ENCODE measurements at places on chromosomes 3 and 15.
A peak's percentile ranks its signal among the peaks of the same experiment; 100 is the strongest.

- DNase-seq, result no peak
Observed at GRCh38 chr15:98666441-98666840, 18.1 kb downstream of the IGF1R start.

GRCh38 chr3:195892105-195893043, 16.0 kb downstream of the TNK2 start:
- no peak for DNase-seq

GRCh38 chr3:48122504-48122903, 65.7 kb downstream of the CDC25A start:
- no peak for DNase-seq

DNA sequence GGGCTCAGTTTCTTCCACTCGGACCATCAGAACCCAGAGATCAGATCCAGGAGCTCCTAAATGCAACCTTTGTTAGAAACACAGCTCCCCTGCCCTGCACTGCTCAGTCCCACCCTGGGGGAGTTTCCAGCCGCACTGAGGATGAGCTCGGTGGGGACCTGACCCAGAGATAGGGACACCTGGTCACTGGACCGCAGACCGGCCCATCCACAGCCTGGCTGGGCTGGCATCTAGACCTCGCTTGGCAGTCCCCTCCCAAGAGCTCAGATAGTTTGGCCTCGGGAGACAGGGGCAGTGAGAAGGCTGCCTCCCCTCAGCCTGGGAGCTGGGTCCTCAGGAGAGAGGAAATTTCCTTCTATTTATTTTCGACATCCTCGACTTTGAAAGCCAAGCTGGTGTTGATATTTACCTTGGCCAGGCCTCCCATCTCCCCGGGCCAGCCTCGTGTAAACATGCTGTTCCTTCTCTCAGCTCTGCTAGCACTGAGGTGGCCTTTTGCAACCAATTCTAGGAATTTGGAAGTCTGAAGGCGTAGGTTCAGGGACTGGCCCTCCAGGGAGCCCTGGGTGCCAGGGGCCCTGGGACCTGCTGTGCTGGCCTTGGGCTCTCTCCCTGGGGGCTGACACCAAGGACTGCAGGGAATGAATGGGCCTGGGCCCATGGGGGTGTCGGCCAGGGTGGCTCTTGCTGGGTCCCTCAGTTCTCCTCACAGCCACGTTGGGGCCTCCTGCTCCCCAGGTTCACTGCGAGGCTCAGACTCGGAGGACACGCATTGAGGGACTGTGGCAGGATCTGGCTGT, 90.1 kb downstream of the VGLL4 start:
- no peak for DNase-seq

GRCh38 chr15:38021259-38021658, 86.8 kb downstream of the TMCO5A start:
- DNase-seq, result no peak

GRCh38 chr3:24196526-24196925, 251.4 kb downstream of the NR1D2 start:
- no peak for DNase-seq

- DNase-seq, result peak; percentile 77
Observed at GRCh38 chr3:43180027-43180426, 74.1 kb upstream of the POMGNT2 start.

DNA sequence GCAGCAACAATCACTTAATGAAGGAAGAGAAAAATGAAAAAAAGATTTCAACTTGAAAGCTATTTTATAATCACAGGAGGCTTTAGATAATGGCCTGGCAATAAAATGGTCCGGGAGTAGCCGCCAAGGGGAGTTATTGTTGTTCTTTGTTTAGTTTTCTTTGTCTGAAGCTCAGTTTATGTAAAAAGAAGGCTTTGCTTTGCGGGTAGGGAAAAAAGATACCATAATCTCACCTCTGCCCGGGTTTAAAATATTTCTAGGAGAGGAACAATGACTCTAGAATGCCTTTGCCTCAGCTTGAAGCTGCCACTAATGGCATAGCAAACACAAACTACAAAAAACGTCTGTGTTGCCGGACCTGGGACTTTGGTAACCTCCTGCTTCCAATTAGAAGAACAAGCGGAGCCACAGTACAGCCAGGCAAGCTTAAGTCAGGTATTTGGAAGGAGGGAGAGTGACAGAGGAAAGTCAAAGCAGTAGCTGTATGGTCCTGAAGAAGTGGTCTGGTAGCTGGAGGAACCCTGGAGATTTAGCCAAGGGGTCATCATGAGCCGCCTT, 764.5 kb downstream of the TUSC7 start:
- DNase-seq, result no peak

GRCh38 chr3:57951066-57951882, 56.9 kb upstream of the FLNB start:
- DNase-seq, result peak; percentile 84

GRCh38 chr15:92949604-92950249, 49.6 kb downstream of the CHD2 start:
- DNase-seq, result peak; percentile 23

- no peak for DNase-seq
Observed at GRCh38 chr3:132867526-132867925, 145.3 kb upstream of the NPHP3 start.

- no peak for DNase-seq
Observed at GRCh38 chr15:69949485-69949884, 148.2 kb downstream of the TLE3 start.

GRCh38 chr15:67836477-67836876, 3.4 kb downstream of the RNU6-1 start:
- DNase-seq, result peak; percentile 70

DNA sequence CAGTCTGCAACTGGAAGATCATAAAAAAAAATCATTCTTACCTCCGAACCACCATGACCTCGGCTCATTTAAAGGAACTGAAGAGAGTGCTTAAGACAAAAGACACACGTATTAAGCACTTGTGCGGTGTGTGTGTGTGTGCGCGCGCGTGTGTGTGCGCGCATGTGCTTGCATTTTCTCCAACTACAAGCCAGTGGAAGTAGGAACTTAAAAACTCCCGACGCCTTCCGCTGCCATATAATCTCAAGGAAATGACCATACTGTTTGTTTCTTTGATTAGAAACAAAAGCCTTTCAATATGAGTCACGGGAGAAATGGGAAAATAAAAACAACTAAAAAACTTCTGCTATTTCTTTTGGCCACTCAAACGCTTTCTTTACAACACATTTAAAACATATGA, 32.4 kb downstream of the FRMD4B start:
- DNase-seq, result peak; percentile 66

DNA sequence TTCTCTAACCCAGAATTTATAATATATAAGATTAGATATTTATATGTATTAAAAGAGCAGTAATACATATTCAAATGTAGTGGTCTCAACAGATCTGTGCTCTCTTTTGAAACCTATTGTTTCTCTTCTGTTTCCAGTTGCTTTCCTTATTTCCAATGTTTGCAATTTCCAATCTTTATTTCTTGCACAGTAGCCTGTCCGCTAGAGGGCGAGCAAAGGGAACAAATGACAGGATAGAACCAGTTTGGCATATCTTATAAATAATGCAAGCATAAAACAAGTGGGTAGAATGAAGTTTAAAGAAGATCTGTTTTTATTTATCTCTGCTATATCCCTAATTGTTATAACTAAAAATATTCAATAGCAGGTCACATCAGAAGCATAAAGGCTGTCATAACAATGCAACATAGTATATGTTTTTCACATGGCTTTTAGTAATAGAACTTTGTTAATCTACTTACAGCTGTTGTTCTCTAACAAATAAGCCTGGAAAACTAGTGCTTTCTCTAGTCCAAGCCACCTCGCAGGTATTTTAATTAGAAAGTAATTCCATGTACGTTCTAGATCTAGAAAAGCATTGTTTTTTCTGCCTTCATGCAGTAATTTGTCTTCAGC, 15.1 kb upstream of the TCAIM start:
- peak; percentile 80 for DNase-seq

GRCh38 chr3:75232216-75232615, 431.9 kb upstream of the FRG2C start:
- no peak for DNase-seq

DNA sequence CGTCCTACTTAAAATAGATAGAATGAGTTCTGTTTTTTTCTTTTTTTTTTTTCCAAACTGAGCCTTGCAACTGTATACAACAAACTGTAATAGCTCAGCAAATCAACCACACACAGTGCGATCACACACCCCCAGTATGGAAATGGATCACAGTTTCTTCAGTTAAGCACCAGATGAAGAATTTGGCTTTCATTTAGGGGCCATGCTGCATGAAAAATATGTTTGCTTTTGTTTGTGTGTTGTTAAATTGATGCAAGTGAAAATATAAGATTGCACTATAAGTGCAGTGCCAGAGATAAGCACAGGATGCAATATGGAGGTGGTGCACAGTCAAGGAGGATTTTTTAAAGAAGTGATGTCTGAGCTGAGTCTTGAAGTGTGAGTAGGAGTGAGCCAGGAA, 17.8 kb downstream of the CCDC54 start:
- no peak for DNase-seq

DNA sequence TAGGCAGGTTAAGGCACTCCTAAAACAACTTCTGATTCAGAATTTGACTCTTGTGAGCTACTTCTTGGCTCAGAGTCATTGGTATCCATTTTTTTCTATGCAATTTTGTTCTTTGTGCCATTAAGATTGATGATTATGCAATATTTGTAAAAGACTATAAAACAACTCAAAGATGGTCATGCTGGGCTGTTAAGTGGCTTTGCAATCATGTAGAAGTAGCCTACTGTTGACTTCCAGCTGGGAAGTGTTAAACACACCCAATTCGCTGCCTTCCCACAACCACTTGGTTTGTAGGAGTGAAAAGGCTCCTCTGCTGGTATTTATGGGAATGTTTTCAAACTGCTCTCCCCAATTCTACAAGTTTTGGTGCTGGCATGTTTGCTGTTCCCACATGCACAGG, 74.7 kb upstream of the COL6A6 start:
- no peak for DNase-seq

- no peak for DNase-seq
Observed at GRCh38 chr3:155555479-155556060, 189.3 kb downstream of the PLCH1 start.

DNA sequence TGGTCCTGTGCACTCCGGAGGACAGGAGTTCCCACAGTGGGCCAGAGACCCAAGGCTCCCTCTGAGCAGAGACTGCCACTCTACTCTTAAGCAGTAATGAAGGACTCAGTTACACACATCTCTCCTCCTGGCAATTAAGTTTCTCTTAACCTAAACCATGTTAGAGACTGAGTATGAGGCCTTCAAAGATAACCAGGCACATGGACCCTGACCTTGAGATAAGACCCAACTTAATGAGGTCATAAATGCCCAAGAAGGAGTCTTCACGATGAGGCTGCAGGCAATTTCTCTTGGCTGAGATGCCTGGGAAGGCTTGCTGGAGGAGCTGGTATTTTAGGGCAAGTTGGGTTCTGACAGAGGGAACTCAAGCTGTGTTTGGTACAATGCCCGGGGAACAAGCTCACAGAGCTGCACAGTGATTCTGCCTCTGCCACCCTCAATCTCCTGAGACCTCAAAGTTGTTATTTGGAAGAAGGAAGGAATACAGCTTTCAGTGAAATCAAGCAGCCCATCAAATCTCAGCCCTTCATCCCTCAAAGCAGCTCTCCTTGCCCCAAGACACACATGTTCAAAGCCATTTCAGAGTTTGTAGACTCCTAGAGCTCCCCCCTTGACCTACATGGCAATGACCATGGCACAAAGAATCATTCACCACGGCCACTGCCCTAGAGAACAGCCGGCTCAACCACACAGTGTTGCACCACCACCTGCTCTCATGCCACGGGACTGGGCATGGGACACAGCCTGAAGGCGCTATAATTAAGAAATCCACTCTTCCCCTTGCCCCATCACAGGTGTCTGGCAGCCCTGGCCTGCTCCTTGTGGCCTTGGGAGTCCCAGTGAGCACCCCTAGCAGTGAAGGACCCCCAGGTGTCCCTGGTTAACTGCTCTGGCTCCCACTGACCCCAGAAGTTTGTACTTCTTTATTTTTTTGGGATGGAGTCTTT, 7.1 kb downstream of the RMDN3 start:
- DNase-seq, result no peak

DNA sequence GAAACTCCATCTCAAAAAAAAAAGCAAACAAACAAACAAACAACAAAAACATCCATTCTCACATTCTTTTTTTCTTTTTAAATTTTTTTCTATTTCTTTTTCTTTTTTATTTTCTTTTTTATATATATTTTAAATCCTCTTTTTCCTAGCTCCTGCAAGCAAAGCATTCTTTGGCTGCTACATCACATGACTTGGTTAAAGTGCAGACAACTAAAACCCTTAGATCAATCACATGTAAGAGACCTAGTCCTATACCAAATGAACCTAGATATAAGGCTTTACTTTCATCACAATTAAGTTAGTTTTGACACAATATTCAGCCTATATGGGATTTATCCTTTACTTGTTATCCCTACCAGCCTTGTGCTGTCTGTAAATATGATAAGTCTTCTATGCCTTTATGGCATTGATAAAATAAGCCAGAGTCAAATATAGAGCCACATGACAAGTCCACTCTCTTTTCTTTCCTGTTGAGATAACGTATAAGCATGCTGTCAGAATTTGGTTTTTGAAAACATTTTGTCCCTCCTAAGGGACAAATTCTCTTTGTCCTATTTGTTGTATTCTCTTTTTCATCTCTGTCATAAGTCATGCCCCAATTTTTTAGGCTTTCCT, 11.3 kb downstream of the UBR1 start:
- no peak for DNase-seq

GRCh38 chr3:81095956-81096355, 665.5 kb downstream of the GBE1 start:
- no peak for DNase-seq

- DNase-seq, result no peak
Observed at GRCh38 chr15:70854666-70854976, 664 bp upstream of the LARP6 start.

GRCh38 chr3:17339132-17339575, 403.3 kb downstream of the TBC1D5 start:
- no peak for DNase-seq

DNA sequence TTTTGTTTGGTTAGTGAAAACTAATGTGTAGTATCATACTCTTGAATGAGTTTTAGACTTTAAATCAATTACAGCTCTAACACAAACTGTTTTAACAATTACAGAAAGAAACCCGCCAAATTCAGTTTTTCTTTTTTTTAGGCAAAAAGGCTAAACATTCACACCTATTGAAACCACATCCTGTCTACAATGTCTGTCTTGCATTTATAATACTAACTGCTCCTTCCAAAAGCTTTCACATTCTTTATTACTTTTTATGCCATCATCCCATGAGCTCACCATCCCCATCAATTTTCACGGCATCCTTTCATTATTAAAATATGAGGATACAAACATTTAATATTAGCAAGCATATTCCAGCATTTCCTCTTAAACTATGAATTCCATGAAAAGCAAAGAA, 593.3 kb downstream of the FOXP1 start:
- DNase-seq, result no peak

GRCh38 chr3:44665173-44665572, 16.6 kb downstream of the ZNF35 start:
- no peak for DNase-seq

- no peak for DNase-seq
Observed at GRCh38 chr3:63791974-63792373, 27.1 kb upstream of the C3orf49 start.

GRCh38 chr3:36258421-36258820, 121.9 kb upstream of the STAC start:
- no peak for DNase-seq

DNA sequence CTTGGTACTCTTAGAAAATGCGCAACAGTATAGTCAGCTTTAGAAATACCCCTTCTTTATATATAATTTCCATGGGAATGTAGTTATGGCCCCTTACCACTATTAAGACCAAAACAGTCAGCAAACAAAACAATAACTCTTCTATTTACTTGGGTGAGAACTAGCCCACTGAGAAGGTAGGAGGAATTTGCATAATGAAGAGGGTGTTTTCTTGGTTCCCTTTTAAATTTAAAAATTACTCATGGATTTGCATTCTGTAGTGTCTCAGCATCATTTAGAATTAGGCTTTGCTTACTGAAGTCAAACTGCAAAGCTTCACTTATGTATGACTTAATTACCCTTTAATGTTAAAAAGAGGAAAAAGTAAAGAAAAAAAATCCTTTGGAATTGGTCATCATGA, 350.8 kb downstream of the PTPRG start:
- DNase-seq, result no peak

Measured in KBM-7 (cell line).